ENCODE measurements at places on chromosomes 2 and 18.

DNA sequence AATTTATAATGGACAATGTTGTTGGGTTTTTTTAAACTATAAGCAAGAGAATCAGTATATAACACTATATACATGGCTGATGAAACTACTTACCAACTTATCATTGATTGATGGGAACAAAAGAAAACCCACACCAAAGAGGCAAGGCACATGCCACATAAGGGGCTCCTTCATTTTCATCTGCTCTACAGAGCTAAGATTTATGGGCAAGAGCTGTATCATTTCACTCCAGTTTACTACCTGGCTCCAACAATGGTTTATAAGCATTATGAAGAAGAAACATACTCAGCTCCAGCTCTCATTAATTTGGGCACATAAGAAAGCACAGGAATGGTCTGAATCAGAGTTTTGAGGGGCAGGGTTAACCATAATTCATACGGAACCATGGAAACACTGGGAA, 283.3 kb downstream of the AGPS start:
- DNase-seq: no peak

DNA sequence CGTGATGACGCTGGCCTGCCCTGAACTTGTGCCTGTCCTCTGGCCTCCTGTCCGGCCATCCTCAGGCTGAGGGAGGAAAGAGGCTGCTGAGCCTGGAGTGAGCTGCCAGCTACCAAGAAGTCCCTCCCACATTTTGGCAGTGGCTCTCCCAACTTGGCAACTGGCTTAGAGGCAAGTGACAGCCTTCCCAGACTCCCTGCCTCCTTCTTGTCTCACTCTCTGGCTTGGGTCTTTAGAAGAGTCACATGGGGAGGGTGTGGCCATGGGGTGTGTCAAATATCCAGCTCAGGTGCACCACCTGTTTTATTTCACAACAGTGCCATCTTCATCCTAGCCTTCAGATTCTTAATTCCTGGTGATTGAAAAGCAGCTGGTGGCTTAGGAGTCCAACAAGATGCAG, 222.9 kb downstream of the PRKCE start:
- no peak for DNase-seq

- DNase-seq: no peak
Measured at GRCh38 chr18:28189400-28190239, 12.7 kb upstream of the CDH2 start.

DNA sequence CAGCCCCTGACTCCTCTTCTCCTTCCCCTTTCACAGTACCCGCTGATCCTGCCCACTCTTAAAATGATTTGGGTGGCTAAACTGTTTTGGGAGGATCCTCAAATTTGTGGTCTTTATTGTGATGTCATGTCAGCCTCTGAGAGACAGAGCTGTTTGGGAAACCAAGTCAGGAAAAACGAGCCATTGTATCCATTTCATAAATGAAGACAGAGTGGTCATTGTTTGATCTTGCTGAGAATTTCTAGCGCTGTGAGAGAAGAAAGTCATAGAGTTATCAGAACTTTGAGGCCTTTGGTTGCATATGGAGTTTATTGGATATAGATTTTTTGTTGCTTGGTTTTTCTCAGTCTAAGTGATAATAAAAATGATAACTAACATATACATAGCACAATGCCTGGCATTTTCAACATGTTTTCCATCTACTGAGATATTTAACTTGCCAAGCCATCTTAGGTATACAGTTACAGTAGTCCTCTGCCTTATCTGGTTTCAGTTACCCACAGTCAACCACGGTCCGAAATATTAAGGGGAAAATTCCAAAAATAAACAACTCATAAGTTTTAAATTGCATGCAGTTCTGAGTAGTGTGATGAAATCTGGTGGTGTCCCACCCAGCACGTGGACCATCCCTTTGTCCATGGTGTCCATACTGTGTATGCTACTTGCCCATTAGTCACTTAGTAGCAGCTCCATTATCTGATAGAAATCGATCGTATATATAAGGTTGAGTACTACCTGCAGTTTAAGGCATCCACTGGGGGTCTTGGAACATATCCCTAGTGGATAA, 105.0 kb upstream of the RASGRP3 start:
- no peak for DNase-seq

- no peak for DNase-seq
Measured at GRCh38 chr2:129710670-129711495, 268.6 kb upstream of the RAB6C start.

DNA sequence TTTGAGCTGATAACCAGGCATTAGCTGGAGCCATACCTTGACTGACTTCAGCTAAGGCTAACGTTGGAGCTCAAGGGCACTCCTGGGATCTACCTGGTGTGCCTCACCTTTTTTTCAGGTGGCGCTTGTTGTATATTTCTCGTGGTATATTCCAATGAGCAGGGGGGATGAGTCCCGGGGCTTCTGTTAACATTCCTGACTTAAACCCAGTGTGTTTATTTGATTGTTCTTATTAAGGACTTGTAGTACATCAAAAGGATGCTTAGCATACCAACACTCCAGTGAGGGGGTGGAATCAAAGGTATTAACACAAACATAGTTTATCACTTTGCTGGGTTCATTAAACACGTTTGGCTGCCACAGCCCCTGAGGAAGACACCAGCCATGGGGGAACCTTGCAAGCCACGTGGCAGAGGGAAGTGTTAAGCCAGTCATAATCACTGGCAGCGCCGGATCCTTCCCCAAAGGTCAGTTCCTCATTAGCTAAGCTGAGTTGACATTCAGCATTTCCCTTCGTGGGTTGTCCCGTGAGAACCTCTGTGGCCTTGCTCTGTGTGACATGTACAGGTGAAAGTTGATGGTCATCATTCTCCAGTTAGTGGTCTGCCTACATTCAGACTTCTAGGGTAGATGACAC, 119.5 kb upstream of the MCFD2 start:
- DNase-seq: no peak

All from NCI-H1417 treated with DMSO at 0.1 percent for 48 hours (cell line).